ENCODE measurements at places on chromosomes 2 and 18. TPM values are rescaled to one million over a fixed set of nuclear protein-coding genes. Genes with fewer than 3 reads are reported as not detected.

- no peak for DNase-seq
These were observed 177.9 kb downstream of the CYRIA start for GRCh38 chr2:16487686-16488085.

DNA sequence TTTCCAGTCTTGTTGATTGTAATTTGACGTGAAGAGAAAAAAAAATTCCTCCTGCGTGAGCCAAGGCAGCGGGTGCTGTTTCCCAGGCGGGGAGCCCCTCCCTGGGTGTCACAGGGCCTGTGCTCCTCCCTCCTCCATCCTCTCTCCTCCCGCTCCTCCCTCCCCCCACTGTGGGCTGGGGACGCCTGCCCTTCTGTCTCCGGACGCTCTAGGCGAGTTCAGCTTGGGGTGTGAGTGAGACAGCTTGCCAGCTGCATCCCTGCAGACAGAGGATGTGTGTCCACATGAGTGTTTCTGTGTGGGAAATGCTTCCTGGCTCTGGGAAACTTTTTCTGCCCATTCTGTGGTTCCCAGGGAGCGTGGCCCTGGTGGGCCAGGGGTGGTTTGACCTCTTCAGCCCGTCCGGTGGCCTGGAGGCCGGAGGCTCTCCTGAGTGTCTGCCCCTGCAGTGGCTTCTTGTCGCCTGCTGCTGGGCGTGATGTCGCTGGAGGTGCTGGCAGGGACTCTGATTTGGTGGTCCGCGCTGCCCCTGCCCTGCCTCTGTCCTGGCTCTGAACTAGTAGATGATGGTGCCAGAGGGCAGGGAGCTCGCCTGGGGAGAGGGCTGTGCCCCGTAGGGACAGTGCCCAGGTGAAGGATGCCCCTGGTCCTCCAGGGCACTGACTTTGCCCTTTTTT is 96.4 kb downstream of the USP40 start:
- peak; percentile 43 for DNase-seq

The DPYSL5 gene
- not detected for total RNA-seq

The ANKRD30B gene
- not detected for total RNA-seq

GRCh38 chr18:68797871-68798270 is at the start of gene CCDC102B:
Gene CCDC102B, plus strand, starts transcription at chr18:68798080. Its CDS starts 38,684 bp downstream, at chr18:68836764.
- DNase-seq = no peak

DNA sequence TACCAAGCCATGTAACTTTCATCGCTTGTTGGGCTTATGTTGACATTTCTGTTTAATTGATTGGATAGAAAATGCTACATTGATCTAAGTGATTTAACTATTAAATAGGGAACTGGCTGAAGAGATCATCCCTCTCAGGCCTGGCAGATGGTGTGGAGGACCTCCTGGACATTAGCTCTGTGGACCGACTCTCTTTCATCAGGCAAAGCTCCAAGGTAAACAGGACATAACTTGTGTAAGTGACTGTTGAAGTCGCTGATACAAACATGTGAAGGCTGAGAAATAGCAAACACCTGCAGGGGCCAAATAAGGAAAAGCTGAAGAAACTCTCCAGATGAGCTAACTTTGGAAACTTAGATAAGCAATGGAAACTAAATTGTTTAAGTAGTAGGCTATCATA is 68.8 kb downstream of the UNC80 start:
- no peak for DNase-seq

- DNase-seq = no peak
These were observed 725.6 kb upstream of the ID2 start for GRCh38 chr2:7956126-7956689.

DNA sequence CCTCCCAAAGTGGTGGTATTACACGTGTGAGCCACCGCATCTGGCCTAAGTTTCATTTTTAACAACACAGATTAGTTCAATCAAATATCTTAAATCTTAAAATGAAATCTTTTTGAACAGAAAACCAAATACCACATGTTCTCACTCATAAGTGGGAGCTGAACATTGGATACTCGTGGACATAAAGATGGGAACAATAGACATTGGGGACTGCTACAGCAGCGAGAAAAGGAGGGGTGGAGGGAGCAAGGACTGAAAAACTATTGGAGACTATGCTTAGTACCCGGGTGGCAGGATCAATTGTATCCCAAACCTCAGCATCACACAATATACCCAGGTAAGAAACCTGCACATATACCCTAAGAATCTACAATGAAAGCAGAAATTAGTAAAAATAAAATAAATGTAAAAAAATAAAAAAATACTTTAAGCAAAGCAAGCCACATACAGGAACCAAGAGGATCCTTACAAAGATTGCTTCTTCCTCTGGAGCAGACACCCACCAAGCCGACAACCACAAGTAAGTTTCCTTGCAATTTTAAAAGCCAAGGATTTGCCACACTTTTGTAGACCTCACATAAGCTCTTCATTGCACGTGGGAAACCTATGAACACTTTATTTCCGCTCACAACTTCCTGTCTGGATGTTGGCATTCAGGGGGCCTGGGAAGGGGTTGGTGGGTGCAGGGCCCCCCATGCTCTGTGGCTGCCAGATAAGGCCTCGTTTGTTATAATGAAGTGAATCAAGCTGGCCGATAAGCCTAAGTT is 147.9 kb downstream of the MYCN start:
- no peak for DNase-seq
